Thoracic aorta endothelial cell (primary cell): ENCODE measurements at places on chromosomes 5 and 9. TPM values are rescaled to one million over a fixed set of nuclear protein-coding genes. Genes with fewer than 3 reads are reported as not detected.

CORO2A gene
- 0.40 and 0.72 TPM in 2 replicates for total RNA-seq

CD72 gene
- total RNA-seq: not detected in 2 replicates

PIP5KL1 gene
- 0.27 and 0.43 TPM in 2 replicates for total RNA-seq

FGF10 gene
- total RNA-seq: not detected in 2 replicates

PAPPA gene
- total RNA-seq: under 0.01 and 0.13 TPM in 2 replicates

PCDHGB3 gene
- 1.4 and 2.9 TPM in 2 replicates for total RNA-seq

BTNL9 gene
- not detected in 2 replicates for total RNA-seq

PCDHGA1 gene
- 0.22 and 0.40 TPM in 2 replicates for total RNA-seq

TMEM174 gene
- not detected in 2 replicates for total RNA-seq

CMYA5 gene
- total RNA-seq: 0.13 and 0.14 TPM in 2 replicates
